ENCODE measurements at places on chromosomes 2 and 18.

GRCh38 chr2:2041256-2041824 lies 289.7 kb downstream of the MYT1L start:
- no peak for DNase-seq

DNA sequence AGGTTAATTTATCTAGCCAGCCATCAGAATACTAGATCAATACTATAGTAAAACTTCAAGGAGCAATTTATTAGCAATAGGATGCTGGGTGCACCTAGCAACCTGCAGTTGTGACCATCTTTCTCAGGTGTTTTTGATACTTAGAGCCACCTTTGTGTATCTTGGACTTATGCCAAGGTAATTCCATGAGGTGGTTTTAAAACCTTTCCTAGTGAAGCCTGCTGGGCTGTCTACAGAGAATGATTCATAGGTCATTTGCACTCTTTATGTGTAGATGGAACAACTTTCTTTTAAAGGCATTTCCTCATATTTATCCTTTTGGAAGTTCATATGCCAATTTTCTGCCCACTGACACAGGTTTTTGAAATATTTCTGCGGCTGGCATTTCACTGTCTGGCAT lies 1030.1 kb upstream of the POU3F3 start:
- no peak for DNase-seq

DNA sequence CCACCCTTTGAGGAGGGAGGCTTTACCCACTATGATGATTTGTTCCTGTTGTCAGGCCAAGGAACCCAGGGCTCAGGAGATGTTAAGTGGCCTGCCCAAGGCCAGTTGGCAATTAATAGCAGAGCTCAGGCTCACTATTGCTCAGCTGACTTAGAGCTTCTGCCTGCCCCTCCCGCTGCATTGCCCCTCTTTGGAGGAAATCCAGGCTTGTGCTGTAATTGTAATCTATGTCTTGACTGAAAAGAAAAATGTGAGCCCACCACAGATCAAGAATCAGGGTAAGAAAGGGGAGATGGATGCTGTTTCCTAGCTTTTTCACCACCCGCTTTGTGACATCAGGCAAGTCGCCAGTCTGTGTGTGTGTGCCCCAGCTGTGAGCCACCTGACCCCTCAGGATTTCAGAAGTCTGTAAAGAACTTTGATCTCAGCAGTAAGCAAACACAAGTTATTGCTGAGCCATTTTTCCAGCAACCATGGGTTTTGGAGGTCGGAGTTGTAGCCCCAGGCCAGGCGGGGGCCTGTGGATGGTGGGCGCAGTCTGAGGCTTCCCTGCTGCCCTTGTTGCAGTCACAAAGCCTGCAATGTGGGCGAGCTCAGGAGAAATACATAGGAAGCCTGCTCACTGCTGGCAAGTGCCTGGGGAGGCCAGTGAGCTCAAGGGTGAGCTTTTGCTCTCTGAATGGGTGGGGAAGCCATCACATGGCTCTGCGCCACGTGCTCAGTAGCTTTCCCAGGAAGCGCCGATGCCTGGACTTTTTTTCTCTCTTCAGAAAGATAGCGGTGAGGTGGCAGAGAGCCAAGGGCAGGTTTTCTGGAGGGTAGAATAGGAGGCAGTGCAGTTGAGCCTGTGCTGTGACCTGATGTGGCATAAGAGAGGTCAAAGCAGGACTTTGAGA lies 6.1 kb downstream of the CABLES1 start:
- DNase-seq: no peak

- DNase-seq: no peak
Measured at GRCh38 chr2:226796840-226797288, 2.8 kb downstream of the IRS1 start.

DNA sequence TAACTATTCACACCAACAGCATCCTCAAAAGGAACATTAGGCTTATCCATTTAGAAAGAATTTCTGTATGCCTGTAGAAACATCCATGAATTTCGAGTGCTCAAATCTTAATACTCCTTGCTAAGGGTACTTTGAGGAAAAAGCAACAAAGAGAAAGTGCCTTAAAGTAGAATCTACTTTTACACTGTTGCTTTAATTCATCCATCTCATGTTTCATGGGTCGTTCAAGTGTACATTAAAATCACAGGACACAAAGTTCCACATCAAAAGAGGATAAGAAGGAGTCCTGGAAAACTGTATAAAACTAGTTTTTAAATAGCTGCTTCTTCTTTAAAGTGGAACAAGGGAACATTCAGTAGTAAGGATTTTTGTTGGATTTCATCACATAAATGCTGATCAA lies 54.5 kb downstream of the LRP1B start:
- DNase-seq: no peak

DNA sequence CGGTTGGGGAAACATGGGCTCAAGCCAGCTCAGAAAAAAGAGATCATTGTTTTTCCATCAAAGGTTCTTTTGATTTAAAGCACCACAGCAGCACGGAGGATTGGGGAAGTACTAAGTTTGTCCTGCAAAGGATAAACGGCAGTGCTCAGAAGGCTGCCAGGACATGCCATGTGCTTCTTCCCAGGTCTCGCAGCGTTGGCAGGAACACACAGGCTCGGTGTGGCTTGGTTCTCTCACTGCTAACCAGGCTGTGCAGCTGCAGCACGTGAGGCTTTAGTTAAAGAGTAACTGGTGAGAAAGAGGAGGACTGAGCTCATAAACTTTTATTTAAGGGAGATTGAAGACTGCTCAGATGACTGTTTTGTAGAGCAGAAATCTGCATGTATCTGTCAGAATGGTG lies 264.3 kb downstream of the TSN start:
- DNase-seq: peak; percentile 57

DNA sequence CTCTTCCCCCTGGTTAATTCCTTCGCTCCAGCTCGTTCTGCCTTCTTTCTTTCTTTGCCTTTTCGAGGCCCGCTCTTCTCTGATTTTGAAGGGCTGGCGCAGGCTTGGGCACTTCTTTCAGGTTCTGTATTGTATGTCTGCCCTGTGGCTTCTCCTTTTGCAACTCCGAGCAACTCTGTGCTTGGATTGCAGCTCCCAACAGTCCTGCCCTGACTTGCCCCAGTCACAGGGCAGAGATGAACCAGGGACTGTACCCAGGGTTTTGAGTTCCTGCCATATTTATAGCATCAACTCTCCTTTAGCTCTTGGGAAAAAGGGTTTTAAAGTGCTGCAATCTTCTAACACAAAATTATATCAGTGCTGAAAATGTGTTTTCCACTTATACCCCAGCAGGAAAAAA lies 31.1 kb upstream of the CD8A start:
- no peak for DNase-seq

DNA sequence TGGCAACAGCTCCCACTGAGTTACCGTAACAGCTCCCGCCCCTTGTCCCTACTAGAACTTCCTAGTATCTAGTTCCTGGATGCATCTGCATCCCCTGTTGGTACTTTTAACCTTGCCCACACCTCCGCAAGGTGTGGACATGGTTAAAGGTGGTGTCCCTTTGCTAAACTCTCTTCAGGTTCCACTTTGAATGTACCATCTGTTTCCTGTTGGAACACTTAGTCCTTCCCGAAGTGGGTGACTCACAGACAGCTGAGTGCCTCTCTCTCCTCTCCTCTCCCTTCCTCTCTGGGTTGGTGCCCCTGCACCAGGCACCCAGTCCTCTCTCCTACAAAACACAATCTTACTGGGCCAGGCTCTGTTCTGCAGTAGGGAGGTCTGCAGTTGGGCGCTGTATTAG lies 19.6 kb upstream of the REL start:
- DNase-seq: no peak
